ENCODE measurements at places on chromosomes 12 and 14.

DNA sequence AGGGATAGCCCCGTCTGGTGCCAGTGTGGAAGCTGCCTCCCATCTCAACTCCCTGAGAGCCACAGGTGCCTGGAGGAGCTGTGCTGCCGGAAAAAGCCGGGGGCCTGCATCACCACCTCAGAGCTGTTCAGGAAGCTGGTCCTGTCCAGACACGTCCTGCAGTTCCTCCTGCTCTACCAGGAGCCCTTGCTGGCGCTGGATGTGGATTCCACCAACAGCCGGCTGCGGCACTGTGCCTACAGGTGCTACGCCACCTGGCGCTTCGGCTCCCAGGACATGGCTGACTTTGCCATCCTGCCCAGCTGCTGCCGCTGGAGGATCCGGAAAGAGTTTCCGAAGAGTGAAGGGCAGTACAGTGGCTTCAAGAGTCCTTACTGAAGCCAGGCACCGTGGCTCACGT lies 25.5 kb upstream of the P2RX4 start:
- no peak for DNase-seq

DNA sequence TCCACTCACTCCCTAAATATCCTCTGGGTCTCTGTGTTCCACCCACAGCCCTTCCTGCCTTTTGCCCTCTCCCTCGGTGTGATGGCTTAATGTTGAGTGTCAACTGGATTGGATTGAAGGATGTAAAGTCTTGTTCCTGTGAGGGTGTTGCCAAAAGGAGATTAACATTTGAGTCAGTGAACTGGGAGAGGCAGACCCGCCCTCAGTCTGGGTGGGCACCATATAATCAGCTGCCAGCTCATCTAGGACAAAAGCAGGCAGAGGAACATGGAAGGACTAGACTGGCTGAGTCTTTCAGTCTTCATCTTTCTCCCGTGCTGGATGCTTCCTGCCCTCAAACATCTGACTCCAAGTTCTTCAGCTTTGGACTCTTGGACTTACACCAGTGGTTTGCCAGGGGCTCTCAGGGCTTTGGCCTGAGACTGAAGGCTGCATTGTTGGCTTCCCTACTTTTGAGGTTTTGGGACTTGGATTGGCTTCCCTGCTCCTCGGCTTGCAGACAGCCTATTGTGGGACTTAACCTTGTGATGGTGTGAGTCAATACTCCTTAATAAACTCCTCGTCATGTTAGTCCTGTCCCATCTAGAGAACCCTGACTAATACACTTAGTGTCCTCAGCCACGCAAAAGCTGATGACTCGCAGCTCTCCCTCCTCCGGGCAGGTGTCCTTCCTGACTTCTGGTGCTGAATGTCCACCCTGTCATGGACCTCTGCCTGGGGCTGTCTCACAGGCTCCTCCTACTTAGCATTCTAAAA lies 5.9 kb downstream of the DGLUCY start:
- DNase-seq = peak; percentile 72

DNA sequence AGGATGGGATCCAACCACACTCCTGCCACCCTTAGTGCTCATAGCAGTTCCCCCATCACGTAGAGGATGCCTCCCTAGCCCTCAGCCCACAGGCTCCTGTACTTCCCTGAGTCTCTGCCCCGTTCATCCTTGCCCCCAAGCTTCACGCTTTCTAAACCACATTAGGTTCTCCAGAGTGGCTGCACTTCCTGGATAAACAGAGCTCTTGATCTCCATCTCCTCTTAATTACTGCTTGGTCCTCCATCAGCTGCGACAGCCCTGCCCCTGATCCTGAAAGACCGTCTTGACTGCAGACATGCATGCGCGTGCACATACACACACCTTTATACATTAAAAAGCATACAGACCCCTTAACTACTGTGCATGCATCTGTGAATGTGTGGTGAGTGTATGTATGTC lies 530.0 kb downstream of the BCL11B start:
- no peak for DNase-seq

DNA sequence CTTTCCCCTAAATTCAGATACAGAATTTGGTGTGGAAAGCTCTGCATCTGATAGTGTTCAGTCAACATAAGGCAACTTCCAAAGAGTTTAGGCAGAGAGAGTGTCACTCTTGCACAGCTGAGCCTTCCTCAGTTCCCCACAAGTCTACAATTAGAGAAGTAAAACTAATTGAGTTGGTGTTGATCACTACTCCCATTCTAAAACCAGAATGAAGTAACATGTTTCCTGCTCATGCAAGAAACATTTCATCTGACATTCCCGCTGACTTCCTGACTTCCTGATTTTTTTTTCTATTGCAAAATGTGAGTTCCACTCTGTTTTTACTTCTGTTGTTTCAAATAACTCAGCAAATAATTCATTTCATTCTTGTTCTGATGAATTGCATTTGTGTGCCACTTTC lies 271.0 kb downstream of the ALG10B start:
- DNase-seq = no peak

DNA sequence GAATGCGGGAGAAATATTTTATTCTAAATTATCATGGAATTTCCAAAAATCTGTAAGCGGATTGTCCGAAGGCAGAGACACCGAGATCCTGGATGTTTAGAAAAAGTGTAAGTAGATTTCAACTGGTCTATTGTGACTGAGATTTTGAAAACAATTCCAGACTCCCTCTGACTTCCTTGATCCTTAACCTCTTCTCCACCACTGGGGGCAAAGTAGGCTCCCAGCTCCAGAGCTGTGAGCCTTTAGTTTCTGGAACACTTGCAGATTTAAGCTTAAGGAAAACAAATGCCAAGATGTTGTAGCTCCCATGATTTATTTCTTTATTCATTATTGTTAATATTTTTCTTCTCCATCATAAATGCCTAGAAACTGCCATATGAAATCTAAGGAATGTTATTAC lies 1320.5 kb upstream of the SEL1L start:
- DNase-seq = no peak

GRCh38 chr12:122309564-122310121 lies 43.3 kb upstream of the VPS33A start:
- DNase-seq = no peak

DNA sequence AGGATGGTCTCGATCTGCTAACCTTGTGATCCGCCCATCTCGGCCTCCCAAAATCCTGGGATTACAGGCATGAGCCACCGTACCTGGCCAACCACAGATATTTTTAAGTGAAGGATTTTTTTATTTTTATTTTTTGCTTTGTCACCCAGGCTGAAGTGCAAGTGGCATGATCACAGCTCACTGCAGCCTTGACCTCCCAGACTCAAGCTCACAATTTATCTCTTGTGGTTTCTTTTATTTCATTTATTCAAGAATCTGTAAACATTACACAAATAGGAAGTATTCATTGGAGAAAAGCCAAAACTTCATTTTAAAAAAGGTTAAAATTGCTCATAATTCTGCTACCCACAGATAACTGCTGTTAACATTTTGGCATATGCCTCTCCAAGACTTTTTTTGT lies 13.3 kb downstream of the MOAP1 start:
- DNase-seq = no peak

- DNase-seq = no peak
Measured at GRCh38 chr14:72640911-72641485, 252.9 kb downstream of the DPF3 start.

DNA sequence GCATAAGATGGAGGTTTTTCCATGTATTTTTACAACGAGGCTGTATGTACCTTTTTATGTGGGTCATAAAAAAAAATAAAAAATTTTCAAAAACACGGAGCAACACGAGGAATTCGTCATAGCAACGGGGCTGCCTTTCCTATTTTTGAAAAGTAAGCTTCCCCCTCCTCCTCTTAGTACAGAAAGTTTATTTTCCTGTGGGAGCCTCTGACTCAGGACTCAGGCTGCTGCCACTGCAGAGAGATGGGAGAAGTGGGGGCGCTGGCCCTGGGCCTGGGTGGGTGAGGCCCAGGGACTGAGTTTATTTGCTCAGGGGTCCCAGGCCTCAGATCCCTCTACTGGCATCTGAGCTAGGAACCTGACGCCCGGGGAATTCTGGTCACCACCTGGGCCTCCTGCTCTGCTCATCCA lies 10.2 kb upstream of the CMKLR1 start:
- DNase-seq = peak; percentile 38

- DNase-seq = peak; percentile 53
Measured at GRCh38 chr12:122793685-122794106, 19.3 kb downstream of the CCDC62 start.

GRCh38 chr14:33492491-33492890 lies 458.4 kb downstream of the EGLN3 start:
- no peak for DNase-seq

DNA sequence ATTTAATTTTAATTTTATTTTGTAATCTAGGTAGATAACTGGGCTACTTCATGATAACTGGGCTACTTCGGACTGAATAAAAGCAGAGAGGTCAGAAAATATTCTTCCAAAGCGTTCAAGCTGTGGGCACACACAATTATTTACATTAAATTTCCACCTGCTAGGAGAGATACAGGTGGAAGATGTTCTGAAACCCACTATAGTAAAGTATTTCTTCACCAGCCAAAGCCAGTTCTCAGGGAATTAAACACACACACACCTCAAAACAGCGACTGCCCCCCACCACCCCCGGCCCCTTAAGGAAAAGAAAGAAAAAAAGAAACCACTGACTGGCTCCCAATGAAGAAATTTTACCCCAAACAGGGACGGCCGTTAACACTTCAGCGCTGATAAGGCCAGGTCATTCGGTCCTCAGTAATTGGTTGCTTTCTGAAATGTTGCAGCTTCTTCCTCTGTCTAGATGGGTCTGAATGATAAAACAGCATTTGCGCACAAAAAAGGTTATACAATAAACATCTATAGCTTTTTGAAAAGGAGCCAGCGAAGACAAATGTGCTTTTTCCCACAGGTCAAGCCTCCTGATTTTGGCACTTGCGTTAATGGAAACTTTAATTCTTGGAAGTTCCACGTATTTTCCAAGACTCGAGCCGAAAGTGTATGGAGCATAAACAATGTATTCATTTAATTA lies 771 bp upstream of the KCNJ8 start:
- DNase-seq = no peak

Measured in fibroblast of skin of right biceps (primary cell).